ENCODE measurements at places on chromosomes 2 and 18.

GRCh38 chr2:160660741-160661140, 167.1 kb upstream of the RBMS1 start:
- no peak for DNase-seq

DNA sequence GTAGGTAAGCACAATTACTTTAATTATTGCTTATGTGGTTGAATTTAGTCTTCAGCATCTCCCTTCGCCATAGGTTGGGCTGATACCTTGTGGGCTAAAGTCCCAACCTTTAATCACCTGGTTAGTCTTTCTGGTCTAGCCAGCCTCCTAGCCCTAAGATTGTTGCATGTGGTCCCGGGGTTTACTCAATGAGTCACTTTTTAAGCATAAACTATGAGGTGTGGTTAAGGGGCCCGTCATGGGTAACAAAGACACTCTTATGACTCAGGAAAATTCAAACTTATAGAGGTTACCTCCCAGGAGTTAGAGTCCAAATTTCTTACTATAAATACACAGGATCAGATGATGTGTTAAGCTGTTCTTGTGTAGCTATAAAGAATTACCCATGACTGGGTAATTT, 841.6 kb downstream of the TRIB2 start:
- DNase-seq = no peak

DNA sequence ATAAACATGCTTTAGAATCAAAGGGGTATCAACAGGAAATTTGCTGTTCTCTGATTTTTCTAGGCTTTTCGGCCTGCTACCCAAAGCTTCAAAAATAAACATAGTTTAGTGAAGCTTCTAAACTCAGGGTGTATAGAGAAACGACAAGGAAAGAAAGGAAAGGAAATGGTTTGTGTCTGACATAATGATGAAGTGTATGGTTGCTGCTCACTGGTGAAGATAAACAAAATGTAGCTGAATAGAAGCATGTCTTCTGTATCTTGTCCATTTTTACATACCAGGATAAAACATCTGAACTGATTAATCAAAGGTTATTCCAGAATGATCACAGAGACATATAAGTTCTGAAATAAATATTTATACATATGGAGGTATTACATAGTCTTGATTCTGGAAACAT, 1324.6 kb upstream of the NRXN1 start:
- DNase-seq = peak; percentile 14

- DNase-seq = no peak
These were observed 101.7 kb upstream of the SP3 start for GRCh38 chr2:174066871-174067270.

- no peak for DNase-seq
These were observed 46.9 kb upstream of the ASPRV1 start for GRCh38 chr2:70008290-70008689.

- no peak for DNase-seq
These were observed 2026.1 kb upstream of the CELF4 start for GRCh38 chr18:39591649-39592048.

DNA sequence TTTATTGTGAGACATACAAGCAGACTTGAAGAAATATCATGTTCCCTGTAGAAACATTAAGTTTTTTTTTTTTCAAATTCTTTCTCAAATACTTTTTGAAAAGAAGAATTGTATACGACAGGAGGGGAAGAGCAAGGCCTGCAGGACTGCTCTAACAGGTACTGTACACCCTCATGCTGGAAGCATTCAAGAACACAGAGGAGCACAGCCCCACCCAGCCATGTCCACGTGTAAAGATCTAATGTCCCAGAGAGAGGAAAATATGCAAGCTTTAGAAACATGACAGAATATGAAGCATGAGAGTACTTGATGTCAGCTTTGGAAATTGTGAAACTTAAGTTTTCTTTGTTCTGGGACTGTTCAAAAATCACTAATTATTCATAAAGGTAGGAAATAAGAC, 191.6 kb downstream of the TTC32 start:
- no peak for DNase-seq

DNA sequence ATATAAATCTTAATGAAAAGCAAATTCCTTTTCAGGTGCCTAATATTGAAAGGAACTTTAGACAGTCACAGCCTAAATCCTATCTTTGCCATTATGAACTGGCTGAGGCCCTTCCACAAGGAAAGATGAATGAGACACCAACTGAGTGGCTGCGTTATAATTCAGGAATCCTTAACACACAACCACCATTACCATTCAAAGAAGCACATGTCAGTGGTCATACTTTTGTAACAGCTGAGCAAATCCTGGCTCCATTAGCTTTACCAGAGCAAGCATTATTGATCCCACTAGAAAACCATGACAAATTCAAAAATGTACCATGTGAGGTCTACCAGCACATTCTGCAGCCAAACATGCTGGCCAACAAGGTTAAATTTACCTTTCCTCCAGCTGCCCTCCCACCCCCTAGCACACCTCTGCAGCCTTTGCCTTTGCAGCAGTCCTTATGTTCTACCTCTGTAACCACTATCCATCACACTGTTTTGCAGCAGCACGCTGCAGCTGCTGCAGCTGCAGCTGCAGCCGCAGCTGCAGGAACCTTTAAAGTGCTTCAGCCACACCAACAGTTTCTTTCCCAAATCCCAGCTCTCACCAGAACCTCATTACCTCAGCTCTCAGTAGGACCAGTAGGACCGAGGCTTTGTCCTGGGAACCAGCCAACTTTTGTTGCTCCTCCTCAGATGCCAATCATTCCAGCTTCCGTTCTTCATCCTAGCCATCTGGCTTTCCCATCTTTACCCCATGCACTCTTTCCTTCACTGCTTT, 340.1 kb downstream of the ZNF804A start:
- DNase-seq = no peak

GRCh38 chr18:37551846-37552245, 13.8 kb downstream of the CELF4 start:
- DNase-seq = no peak

- DNase-seq = peak; percentile 76
These were observed 56.7 kb downstream of the IL1R2 start for GRCh38 chr2:102048465-102048864.

- no peak for DNase-seq
These were observed 438.9 kb downstream of the SATB2 start for GRCh38 chr2:199018826-199019225.

DNA sequence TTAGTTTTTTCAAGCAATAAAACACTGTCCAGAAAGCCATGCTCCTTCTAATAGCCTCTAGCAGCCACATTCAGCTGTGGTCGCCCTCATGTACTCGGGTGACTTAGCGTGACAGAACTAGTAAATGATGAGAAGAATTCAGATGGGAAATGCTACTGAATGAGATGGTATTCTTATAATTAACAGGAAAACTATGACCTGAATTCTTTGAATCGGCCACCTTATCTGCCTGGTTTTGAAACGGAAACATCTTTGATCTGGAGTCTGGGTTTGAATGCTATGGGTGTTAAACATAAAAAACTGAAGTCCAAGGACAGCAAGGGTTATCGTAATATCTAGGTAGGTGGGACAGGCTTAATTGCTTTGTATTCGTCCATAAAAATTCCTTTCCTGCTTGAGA, 138.8 kb upstream of the DNMT3A start:
- no peak for DNase-seq

- no peak for DNase-seq
These were observed 23.5 kb upstream of the RPL37A start for GRCh38 chr2:216474925-216475670.

DNA sequence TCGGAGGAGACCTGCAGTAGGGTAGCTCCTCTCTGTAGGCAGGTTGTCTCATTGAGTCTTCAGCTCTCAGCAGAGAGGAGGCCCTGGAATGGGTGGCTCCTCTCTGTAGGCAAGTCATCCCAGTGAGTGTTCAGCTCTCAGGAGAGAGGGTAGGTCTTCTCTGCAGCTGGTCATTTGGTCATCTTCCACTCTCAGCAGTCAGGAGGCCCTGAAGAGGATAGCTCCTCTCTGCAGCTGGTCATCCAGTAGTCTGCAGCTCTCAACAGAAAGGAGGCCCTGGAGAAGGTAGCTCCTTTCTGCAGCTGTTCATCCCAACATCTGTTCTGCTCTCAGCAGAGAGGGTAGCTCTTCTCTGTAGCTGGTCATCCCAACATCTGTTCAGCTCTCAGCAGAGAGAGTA, 26.0 kb upstream of the RUFY4 start:
- no peak for DNase-seq

DNA sequence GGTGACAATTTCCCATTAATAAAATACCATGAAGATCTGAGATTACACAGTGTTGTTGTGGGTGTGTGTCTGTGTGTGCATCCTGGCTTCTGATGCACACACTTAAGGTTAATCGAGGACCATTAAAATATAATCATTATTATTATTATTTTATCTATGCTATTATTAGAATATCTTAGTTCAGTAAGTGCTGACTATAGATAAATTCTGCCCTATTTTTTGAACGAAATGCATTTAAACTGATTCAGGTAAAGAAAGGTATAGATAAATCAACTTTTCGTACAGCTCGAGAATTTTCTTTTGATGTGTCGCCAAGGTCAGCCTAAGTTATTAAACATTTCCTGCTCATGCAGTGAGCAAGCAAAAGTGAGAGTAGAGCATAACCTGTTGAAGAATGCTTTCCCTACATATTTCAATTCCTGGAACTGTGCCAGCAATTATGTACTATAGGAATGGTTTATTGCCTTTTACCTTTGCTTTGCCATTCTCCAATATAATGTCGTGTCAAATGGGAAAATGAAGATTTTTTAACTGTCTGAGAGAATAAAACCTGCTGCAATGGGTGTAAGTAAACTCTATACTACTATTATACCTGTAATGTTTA, 25.8 kb downstream of the KCNJ3 start:
- DNase-seq = no peak

GRCh38 chr18:58344861-58345463, 283.9 kb downstream of the ALPK2 start:
- no peak for DNase-seq

DNA sequence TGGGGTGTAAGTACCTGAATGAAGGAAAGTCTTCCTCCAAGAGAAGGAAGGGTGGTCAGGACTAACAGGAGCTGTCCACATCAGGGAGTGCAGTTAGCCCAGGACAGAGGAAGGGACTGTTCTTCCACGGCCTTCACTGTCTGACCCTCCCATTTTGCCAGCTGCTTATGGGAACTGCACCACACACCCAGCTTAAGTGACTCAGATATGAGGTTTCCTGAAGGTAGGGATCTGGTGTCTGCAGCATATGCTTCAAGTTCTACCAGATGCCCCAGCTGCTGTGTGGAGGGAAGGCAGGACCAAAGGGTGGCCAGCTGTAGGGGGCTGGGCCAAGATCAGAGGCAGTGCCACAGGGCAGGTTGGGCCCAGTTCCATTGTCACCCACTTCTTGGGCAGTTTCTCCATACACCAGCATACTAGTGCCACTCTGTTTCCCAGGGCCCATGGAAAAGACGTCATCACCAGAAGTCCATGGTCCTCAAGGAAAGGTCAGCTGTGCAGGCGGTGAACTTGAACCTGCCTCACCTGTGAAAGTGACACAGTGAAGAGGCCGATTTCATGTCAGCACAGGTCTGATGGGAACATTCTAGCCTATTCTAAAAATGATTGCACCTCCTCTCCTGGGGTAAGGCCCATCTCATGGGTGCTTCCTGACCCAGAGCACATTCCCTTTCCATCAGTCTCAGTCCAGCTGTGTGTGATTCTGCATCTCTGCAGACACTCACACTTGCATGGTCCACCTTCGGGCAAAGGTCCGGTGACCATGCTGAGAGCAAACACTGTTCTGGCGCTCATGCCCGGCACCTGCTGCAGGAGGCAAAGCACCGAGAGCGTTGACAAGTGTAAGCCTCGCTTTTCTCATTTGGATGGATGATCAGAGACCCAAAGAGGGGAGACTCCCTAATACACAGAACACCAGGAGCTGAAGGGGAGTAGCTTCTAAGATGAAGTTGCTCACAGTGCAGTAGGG, 68.0 kb downstream of the ACAA2 start:
- peak; percentile 19 for DNase-seq

DNA sequence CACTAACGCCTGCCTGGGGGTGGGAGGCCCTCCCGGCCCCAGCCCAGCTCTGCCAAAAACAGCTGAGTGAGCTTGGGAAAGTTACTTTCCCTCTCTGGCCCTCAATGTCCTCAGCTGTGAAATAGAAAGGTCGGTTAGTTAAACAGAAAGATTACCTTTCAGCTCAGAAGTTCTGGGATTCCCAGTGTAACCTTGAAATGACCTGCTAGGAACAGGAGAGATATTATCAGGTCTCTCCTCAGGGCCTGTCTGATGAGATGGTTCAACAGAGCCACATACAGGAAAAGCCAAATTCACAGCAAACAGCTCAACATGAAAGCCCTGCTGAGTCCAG, 68.8 kb downstream of the LBH start:
- no peak for DNase-seq

DNA sequence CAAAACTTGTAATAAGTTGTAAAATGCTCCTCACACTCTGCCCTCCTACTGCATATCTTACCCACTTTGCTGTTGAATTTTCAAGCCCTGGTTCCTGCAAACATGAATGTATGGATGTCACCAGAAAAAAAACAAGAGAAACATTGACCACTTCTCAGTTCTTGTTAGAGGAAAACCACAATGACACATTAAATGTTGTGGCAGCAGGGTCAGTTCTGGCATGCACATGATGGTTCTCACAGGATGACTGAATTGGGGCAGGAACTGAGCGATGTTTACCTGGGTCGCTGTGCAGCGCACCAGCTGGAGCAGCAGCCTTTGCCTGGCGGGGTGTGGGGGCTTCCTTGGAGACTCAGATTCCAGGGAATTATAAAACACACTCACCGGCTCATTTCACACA, 14.0 kb upstream of the PRKCE start:
- DNase-seq = peak; percentile 36

DNA sequence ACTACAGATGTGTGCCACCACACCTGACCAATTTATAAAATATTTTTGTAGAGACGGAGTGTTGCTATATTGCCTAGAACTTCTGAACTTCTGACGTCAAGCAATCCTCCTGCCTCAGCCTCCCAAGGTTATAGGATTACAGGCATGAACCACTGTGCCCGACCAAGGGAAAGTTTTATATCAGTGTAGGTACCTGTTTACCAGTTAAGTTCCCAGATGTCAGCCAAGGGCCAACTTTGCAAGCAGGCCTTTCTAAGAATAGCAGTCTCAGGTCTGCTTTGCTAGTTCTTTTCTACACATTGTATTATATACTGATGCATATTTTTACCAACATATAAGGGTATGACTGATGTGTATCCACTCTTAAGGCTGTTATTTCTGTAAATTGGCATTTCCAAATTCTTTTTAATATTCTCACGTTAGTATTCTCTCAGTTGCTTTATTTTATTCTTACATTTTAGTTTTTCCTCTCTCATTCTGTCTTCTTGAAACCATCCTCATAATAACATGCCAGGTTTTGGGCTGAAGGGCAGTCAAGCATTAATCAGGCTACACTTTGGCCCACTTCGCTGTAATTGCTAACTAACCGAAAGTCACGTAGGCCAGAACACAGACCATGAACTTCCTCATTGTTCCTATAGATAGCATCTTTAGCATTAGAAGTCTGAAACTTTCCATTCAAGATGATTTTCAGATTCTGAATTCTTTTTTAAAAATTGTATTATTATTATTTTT, 25.0 kb upstream of the CXXC1 start:
- no peak for DNase-seq

All from amniotic epithelial cell (primary cell).